Activated T-cell treated with anti-CD3 and anti-CD28 coated beads for 24 hours (primary cell): ENCODE measurements at places on chromosomes 3 and 15.

- DNase-seq, result peak; percentile 73
These were observed at the start of gene SHF for GRCh38 chr15:45187894-45188830. TSS of gene SHF (minus strand) at chr15:45187966. CDS start at chr15:45187951, 15 bp downstream.

DNA sequence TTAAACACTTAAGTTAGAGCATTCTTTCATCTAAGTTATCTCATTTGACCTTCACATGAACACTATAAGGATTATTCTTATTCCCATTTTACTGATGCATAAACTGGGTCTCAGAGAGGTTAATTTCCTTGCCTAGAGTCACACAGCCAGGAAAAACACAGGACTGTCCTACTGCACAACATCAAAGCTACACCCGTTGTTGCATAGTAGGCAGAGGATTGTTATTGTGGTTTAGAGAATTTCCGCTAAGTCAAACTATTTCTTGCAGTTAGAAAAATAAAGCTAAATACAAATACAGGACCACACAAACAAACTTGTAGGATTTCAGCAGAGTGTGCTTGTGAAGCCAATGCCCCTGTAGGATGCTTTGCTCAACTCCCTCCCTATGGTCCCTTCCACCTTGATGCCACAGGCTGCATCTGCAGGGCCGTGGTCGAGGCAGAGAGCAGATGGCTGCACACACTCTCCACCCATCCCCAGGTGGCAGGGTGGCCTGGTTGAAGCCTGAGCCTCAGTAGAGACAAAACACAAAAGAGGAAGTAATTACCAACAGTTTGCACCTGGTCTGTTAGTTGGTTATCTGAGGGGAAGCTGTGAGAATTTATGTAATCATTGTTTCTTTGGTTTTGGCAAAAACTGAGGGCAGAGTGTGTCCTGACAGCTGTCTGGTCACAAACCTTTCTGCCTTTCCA is 41.1 kb upstream of the SKOR1 start:
- no peak for DNase-seq

DNA sequence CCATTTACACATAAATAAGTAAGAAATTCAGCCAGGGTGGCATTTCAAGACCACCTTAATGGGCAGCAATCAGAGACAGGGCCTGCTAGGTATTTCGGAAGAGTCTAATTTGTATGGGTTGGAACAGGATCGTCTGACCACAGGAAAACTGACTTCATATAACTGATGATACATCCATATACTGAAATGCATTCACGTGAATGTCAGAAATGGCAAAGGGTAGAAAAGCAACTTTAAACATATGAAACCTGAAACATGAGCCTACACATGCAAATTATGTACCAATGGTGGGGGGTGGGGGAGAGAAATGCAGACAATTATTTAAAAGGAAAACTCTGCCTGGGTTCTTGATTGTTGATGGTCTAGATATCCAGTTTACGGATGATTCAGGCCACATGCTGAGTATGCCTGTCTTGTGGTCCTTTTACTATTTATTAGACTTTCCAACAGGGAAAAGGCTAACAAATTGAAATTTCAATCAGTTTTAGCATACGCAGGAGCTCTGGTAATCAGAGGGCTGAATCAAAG is 582.2 kb downstream of the FOXP1 start:
- no peak for DNase-seq

DNA sequence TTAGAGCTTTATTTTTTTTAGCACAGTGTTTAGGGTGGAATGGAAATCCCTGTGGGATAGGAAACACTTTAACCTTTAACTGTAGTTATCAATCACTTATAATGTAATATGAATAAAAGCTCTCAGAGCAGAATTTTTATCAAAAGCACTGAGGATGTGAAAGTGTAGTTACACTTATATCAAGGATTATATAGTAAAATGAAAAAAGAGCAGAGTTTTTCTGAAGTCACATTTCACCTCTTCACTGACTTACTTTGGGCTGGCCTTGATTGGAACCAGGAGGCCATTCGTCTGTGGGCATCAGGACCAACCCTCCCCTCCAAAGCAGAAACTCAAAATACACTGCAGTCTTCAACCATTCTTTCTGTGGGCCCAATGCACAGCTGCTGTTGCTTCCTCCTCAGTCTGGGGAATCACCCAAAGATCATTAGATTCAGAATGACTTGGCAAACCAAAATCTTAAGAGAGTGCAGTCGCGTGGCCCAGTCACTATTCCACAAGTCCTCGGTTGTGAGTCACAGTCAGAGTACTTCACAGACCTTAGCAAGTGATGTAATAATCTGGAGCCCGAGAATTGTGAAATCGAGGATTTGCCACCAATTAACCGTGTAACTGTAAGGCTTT is 132.6 kb upstream of the COL8A1 start:
- DNase-seq, result no peak

- no peak for DNase-seq
These were observed 41.6 kb upstream of the SEMA6D start for GRCh38 chr15:47675735-47676134.

GRCh38 chr3:38122712-38123290 is 14.1 kb downstream of the ACAA1 start:
- DNase-seq, result no peak

- DNase-seq, result no peak
These were observed 132.3 kb upstream of the MB21D2 start for GRCh38 chr3:193049935-193050334.

GRCh38 chr3:27671101-27671500 is 51.0 kb downstream of the EOMES start:
- no peak for DNase-seq

DNA sequence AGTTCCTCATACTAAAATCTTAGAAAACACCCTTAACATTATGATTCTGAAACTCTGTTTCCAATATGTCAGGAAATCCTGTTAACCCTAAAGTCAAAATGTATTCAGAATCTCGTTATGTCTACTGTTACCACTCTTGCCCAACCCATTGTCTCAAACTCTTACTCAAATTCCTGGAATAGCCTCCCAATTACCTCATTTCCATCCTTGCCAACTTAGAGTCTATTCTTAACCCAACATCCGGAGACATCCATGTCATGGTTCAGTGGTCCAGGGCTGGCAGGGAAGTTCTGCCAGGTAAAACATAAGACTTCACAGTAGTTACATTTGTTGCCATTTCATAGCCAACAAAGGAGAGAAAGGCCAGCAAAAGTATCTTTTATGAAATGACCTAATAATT is 593.9 kb downstream of the PYDC2 start:
- no peak for DNase-seq

DNA sequence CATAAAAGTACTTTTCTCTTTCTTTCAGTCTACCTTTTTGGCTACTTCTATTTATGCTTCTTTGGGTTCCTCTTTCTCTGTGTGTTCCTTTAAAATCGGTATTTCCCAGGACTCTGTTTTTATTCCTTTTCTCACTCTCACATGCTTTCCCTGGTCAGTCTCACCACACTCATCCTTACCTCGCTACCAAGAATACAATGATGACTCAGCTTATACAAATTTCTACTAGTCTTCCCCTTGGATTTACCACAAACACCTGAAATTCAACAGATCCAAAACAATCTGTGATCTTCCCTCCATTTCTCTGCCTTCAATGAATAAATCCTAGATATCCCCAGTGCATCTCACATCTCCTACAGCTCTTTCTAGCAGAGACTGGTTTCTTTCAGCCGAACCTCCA is 52.9 kb downstream of the TUBGCP4 start:
- no peak for DNase-seq

- no peak for DNase-seq
These were observed 470.7 kb upstream of the CBLB start for GRCh38 chr3:106339551-106339950.

GRCh38 chr3:65537109-65537508 is 501.6 kb downstream of the MAGI1 start:
- no peak for DNase-seq

DNA sequence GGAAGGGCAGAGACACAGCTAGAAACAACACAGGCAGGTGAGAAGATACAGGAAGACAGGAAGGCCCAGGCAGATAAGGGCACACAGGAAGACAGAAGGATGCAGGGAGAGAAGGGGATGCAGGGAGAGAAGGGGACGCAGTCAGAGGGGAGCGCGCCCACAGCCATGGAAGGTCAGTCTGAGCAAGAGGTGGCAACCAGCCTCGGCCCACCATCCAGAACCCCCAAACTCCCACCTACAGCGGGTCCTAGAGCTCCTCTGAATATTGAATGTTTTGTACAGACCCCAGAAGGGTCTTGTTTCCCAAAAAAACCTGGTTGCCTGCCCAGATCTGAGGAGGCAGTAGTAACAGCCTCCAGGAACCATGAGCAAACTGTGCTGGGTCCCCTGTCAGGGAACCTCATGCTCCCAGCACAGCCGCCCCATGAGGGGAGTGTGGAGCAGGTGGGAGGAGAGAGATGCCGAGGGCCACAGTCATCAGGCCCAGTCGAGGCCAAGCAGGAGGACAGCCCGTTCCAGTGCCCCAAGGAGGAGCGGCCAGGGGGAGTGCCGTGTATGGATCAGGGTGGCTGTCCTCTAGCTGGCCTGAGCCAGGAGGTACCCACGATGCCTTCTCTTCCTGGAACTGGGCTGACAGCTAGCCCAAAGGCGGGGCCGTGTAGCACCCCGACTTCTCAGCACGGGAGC is 27.6 kb upstream of the SLC28A1 start:
- no peak for DNase-seq

- no peak for DNase-seq
These were observed 11.5 kb upstream of the TMF1 start for GRCh38 chr3:69063636-69064035.

GRCh38 chr15:91336687-91337086 is 236.6 kb downstream of the SV2B start:
- DNase-seq, result no peak
